ENCODE measurements at places on chromosomes 11 and 22.

GRCh38 chr11:106503901-106504300 is 426.4 kb downstream of the AASDHPPT start:
- no peak for DNase-seq

DNA sequence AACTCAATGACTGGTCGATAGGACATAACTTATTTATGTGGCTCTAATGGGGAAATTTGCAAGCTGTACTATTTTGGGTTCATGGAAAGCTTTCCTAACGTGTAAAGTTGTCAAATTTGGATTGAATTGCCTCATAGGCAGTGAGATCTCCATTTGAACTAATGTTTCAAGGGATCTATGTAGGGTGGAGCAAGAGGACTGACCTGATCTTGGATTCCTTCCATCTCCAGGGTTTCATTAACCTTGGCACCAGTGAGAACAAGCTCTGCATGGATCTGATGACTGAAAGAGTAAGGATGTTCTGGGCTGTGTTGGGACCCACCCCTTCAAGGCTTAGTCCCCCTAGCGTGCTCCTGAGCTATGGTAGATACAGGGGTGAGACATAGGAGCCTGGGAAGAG is 2.1 kb downstream of the ACCSL start:
- DNase-seq = no peak

- DNase-seq = no peak
Measured at GRCh38 chr11:92504534-92504933, 279.9 kb downstream of the FAT3 start.

GRCh38 chr11:27263046-27263445 is 100.0 kb downstream of the CCDC34 start:
- no peak for DNase-seq

- DNase-seq = no peak
Measured at GRCh38 chr11:45754261-45754709, 50.7 kb upstream of the SLC35C1 start.

DNA sequence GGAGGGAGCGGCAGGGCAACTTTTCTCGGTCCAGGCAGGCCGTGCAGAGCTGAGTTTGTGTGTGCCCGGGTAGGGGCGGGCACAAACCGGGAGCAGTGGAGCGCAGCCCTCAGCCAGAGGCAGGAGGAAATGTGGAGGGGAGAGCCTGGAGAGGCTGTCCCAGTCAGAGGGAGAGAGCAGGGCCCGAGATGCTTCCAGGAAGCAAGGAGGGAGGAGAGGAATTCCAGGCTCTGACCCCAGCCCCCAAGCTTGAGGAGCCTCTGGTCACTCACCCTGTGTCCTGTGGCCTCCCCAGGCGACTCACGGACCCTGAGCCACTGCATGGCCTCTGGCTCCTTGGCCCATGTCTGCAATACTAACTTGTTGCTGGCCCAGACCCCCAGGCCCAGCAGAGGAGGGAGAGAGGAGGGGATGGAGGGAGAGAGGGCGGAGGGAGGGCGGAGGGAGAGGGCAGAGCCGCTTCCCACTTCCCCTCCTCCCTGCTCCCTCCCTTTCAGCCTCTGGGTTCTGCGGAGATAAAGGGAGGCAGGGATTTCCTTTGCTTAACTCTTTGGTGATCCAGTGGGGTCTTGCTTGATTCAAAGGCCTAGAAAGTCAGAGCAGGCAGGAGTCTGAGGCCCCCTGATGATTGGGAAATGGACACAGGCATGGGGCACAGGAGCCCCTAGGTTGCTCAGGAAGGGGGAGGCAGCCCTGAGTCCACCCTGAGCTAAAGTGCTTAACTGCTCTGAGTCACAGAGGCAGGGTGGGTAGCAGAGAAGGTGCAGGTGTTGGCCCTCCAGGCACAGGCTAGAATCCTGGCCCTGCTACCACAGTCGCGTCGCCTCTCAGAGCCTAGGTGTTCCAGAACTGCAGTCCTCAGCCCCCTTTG is at the start of gene C1QTNF6:
Gene C1QTNF6 (minus strand): TSS at position 357 of the 871 bp plus-strand sequence. CDS start 34 bp downstream, at position 323.
- DNase-seq = no peak

- DNase-seq = no peak
Measured at GRCh38 chr22:30875481-30876215, 92.9 kb downstream of the MORC2 start.

DNA sequence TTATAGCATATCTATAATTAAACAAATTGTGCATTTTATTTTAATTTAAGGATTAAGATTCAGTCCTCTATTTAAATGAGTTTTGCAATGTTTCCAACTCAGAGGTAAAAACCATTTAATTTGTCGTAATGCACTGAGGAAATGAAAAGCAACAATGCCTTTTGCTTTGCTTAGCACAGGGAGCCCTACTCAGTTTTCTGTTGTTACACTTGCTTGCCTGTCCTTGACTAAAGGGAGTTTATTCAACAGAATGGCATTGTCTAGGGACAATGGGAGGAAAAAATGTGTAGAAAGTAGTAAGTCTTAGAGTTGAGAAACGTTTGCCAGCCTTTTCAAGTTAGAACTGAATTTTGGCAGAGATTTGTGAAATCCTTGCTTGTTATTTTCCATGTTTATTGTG is 734.2 kb upstream of the ANO3 start:
- DNase-seq = no peak

DNA sequence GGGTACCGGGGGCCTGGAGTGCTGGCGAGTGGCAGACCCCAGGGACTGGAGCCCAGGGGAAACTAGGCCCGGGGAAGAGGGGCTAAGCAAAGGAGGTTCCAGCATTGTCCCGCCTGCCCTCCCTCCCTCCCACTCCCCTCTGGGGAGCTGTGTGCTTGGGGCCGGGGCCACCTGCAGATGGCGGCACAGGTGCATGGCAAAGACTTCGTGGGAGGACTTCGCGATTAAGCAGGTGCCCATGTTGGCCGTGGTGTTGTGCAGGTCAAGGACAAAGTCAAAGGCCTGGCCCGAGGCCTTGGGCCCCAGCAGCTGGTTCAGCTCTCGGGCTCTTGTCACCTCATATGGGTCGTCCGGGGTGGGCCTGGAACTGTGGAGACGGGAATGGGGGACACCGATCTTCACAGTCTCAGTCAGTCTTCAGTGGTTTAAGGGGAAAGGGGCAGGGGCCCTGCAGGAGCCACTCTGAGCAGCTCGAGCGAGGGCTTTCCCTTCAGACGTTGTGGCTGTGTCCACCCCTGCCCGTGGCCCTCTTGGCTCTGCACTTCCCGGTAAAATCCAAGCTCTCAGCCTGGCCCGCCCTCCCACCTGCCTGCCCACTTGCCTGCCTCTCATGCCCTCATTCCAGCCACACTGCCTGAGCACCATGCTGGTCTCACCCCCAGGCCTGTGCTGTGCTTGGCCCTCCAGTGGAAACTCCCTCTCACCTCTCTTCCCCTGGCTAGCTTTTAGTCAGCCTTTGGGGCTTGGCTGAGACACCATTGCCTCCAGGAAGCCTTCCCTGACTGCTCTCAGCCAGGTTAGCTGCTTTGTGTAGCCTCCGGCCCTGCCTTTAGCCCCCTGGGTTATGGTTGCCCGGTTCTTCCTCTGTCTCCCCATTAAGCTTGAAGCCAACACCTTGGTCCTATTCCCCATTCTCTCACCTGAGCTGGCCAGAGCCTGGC is 4.7 kb downstream of the ACY3 start:
- no peak for DNase-seq

- DNase-seq = no peak
Measured at GRCh38 chr11:117121176-117121575, 22.9 kb upstream of the PAFAH1B2 start.

DNA sequence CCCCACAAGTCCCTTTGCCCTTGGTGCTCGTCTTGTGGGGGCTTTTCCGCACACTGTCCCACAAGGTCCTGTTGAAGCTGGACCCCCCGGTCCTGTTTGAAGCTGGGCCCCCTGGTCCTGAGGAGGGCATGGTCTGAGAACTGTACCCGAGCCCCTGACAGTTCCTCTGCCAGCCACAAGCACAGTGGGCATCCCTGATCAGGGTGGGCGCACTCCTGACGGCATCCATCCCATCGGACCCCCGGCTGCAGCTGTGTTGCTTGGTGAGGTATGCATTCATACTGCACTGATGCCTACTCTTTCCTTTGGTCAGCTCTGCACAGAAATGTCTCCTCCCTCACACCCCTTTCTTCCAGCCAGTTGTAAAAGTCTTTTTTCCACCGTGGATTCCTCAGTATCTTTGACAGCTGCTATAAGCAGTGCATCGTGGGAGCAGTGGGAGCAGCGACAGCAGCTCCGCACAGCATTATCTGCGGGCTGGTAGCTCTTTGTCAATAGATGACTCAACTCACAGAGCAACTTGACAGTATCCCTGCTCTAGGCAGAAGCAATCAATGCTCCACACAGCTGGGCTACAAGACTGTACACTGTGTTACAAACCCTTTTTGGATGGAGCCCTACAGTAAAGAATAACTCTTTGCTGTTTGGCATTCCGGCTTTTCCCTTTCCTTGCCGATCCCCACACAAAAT is 1030.8 kb upstream of the CCDC90B start:
- no peak for DNase-seq
